ENCODE measurements at places on chromosomes 1 and 21.

DNA sequence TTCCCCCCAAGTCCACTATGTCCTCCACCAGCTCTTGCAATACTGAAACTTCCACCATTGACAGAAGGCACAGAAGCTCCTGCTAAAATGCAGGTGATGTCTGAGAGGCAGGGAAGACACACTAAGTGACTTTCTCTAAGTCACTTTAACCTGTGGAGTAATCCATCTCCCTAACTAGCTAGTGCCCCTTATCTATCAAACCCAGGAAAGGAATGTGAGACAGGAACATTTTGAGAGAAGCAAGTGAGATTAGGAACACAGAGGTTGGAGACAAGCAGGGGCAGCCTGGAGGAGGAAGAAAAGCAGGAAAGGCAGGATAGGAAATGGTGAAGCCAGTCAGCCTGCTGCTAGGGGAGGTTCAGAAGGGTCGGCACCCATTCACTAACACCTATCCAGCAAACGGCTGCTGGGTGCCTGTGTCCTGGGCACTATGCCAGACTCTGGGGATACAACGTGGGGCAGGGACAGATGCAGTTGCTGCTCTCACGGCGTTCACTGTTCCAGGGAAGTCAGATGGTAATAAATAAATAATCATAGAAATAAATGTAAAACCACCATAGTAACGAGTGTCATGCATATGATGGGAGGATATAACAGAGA lies 7.0 kb downstream of the GPA33 start:
- no peak for DNase-seq

DNA sequence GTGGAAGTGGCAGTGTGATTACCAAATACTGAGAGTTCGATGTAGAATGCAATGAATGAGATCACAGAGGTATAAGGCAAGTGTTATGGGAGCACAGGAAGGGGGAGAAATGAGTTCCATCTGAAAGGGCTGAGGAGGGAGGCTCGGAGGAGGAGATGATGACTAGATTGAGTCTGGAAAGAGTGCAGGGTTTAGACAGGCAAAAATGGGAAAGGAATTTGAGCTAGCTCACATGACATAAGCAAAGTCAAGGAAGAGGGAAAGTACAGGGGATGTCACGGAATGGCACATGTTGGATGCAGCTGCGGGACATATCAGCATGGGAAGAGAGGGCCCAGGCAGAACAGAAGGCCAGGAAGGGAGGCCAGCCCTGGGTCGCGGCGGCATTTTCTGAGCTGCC lies 132.7 kb downstream of the RUNX1 start:
- DNase-seq: no peak

DNA sequence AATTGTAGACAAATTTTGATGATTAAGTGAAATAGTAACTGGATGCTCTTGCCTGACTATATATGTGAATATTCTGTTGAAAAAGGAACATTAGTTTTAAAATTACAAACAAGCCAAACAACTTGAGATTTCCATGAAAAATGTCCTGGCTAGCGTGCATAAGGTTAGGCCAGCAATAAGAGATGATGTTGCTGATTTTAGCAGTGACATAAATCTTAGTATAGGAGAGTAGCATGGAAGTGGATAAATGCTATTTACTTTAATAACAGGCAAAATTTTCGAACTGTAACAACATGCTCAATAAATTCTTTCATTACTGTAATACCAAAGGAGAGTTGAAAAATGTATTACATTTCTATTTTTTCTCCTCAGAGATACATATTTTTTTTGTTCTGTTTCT lies 266.6 kb downstream of the LRRC7 start:
- no peak for DNase-seq

- peak; percentile 79 for DNase-seq
Measured at GRCh38 chr1:21568006-21568746, 59.0 kb downstream of the ALPL start.

- DNase-seq: no peak
Measured at GRCh38 chr1:207938016-207938415, 27.1 kb upstream of the CD34 start.

- DNase-seq: no peak
Measured at GRCh38 chr1:178254433-178254832, 160.5 kb downstream of the RASAL2 start.

- no peak for DNase-seq
Measured at GRCh38 chr1:69313118-69313517, 254.6 kb upstream of the LRRC7 start.

DNA sequence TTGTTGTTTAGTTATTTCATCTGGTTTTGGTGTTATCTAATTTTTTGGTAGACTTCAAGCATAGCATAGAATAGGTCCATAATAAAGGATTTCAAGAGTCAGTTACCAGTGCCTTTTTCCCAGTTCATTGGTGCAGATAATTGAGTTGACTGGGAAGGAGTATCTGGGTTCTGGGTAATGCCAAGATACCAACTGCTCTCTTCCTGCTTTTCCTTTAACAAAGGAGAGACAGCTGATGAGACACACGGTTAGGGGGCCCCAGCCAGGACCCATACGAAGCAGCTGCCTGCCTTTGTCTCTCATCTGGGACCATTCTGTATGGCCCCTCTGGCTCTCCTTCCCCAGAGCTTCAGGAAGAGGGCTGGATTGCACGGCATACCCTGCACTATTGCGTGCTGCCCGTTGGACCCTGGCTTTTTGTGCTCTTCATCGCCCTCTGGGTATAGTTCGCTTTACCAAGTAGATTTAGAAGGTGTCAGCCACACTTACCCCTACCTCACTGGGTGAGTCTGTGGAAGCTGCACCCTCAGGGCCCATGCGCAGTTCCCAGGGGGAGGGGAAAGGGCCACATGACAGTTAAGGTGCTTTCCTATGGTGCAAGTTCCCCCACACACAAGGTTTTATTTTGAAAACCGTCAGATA lies 7.0 kb downstream of the NAV1 start:
- peak; percentile 51 for DNase-seq

DNA sequence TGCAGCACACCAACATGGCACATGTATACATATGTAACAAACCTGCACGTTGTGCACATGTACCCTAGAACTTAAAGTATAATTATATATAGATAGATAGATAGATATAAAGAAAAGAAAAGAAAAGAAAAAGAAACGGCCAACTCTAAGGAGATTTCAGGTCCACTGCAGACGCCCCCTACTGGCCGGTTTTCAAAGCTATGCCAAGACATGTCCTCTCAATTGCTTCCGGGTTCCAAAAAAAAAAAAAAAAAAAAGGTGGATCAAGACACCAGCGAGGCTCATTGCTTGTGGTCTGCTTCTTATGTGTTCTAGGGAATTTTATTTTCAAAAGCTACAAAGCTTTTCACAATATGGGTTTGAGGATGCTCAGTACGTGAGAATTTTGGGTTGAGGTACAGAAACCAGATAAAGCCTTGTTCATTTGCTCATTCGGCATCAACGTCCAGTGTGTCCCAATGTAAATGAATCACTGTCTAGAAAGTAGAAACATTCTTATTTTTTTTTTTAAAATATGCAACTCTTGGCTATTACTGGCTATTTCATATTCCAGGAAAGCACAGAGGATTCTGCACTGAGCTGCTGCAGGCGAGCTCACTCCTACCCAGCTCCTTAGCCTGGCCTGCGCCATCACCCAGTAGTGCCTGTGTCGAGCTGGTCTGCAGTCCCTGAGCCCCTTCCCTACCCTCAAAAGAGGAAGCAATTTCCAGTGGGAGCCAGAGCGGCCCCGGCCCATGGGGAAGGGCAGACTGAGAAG lies 643.0 kb downstream of the KIF26B start:
- DNase-seq: peak; percentile 42

DNA sequence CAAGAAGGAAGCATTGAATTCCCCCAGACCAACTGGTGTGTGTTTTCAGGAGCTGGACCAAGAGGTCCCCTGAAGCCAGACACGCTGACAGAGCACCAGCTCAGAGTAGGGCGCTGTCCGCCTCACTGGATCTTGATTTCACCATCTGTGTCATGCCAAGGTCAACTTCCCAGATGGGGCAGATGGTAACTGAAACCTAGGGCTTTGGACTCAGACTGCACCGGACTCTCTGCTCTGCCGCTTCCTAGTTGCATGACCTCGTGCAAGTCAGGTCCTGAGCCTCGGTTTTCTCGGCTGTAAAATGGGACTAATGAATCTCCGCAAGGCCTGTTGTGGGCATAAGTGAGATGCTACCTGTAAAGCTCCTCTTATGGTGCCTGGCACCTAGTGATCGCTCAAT lies 17.9 kb upstream of the CASZ1 start:
- no peak for DNase-seq

- peak; percentile 62 for DNase-seq
Measured at GRCh38 chr1:905071-905749, 18.5 kb upstream of the SAMD11 start.

DNA sequence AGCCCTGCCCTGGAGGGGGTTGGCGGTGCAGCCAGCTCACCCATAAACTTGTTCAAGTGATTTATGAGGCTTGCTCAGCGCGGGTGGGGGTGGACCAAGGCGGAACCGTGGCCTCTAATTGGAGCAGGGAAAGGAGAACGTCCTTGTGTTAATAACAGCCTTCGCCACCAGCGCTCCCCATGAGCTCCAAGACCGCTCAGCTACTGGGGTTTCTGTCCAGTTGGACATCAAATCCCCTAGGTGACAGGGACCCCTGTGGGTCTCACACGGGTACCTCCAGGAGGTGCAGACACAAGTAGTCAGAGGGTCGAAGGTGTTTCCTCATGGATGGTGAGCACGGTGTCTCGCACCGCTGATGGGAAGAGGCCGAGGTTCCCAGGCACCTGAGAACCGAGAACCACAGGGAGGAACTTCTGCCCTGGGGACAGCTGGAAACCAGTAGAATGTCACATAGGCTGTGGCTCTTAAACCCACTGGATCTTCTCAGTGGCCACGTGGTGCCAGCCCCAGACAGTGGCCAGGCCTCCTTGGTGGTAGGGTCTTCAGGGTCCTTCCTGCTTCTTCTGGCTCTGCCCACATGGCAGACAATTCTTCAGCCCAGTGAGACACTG lies 3.7 kb upstream of the ACTRT2 start:
- no peak for DNase-seq

DNA sequence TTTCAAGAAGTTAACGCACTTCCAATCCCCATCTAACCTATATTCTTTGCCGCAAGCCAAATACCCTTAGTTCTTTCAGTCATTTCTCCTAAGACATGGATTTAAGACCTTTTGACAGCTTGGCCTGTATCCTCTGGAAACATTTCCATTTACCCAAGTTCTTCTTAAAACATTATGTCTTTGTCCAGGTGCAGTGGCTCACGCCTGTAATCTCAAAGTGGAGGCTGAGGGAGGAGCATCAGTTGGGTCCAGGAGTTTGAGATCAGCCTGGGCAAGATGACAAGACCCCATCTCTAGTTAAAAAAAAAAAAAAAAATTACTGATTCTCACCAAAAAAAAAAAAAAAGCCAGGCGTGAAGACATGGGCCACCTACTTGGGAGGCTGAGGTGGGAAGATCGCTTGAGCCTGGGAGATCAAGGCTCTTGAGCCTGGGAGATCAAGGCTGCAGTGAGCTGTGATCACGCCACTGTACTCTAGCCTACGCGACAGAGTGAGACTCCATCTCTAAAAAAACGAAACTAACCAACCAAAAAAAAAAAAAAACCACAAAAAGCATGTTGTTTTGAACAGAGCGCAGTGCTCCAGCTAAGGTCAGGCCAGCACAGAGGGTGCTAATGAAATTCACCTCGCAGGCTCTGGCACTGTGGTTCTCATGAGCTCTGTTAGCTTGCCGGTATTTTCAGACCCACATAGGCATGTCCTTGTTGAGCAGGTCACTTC lies 36.0 kb downstream of the NUAK2 start:
- DNase-seq: no peak

DNA sequence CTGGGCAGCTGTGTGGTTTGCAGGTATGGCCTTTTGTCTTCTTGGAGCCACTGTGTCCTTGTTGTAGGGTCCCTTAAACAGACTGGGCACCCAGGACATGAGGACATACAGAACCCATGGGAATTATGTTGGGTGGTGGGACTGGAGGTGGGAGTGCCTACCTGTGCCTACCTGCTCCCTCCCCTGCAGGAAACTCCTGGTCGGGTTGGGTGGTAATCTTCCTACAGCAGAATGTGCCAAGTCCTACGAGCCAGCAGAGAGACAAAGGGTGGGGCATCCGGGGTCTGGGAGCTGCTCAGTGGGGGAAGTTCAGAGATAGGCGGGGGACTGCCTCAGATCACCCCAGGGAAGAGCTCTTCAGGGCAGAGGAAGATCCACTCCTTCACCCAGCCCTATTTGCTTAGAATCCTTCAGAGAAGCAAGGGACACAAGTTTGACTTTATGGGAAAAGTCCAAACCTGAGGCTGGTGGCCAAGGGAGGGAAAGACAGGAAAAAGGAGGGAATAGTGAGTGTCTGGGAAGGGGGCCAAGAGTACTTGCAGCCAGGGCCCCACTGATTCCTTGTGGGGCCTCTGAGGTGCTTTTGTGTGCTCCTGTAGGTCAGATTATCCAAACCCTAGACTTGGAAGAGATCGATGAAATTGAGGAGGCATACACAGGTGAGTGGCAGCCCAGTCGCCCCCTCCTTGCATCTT lies 58.3 kb downstream of the KIF21B start:
- no peak for DNase-seq

GRCh38 chr1:40849801-40850592 lies 12.2 kb downstream of the CITED4 start:
- peak; percentile 82 for DNase-seq

DNA sequence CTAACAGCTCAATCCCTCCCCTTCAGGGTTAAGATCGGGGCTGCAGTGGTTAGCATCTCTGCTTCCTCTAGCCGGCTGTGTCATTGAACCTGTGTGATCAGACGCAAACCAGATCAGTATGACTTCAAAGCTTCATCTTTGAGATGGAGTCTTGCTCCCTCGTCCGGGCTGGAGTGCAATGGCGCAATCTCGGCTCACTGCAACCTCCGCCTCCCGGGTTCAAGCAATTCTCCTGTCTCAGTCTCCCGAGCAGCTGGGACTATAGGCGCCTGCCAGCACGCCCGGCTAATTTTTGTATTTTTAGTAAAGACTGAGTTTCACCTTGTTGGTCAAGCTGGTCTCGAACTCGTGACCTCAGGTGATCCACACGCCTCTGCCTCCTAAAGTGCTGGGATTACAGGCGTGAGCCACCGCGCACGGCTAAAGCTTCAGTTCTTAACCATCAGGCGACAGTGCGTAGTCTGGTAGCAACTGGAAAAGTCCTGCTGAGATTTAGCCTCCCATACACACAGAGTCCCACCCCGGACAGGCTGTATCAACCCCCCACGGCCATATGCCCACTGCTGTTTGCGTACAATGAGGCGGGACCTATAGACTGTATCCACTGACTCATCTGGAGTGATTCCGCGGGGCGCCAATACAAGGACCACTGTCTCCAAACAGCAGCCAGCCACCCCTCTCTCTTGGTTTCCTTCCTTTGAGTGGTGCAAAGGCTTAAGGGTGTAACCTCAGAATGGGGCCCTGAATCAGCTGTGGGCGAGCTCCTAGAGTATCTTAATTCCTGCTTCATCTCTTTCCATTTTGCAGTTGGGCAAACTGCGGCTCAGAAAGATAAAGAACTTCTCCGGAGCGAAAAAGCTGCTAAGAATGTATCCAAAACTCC lies 23.3 kb downstream of the CELA3A start:
- peak; percentile 56 for DNase-seq
